ENCODE measurements at places on chromosomes 3 and 15.

DNA sequence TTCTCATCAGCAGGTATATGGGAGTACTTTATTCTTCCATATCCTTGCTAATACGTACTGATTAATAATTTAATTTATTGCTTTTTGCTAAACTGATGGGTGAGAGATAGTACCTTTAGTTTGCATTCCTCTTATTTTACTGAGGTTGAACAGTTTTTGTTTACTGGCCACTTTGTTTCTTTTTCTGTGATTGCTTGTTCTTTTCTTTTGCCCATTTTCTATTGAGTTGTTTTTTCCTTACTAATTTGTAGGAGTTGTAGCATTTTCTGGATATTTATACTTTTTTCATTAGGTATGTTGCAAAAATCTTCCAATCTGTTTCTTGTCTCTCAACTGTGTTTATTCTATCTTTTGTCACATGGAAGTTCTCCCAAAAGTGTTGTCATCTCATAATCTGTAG, 4.8 kb downstream of the PDCD6IP start:
- no peak for DNase-seq

DNA sequence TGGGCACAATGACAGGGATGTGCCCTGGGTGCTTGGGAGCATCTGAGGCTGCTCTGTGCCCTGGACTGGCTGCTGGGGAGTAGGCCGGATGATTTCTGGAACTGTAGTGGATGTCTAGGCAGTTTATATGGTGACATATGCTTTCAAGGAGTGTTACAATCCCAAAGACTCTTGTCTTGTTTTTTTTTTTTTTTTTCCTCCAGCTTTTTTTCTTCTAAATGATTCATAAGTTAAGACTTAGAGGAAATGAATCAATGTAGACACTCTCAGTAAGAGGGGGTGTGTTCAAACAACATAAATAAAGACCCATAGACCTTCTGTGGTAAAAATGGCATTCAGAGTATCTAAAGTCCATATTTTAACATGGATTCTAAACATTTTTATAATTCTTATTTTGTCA, 706.1 kb upstream of the GOLIM4 start:
- peak; percentile 56 for DNase-seq

GRCh38 chr3:40387895-40388254, 891 bp downstream of the ENTPD3 start:
- no peak for DNase-seq

- no peak for DNase-seq
These were observed 65.8 kb downstream of the IQSEC1 start for GRCh38 chr3:13007251-13007941.

DNA sequence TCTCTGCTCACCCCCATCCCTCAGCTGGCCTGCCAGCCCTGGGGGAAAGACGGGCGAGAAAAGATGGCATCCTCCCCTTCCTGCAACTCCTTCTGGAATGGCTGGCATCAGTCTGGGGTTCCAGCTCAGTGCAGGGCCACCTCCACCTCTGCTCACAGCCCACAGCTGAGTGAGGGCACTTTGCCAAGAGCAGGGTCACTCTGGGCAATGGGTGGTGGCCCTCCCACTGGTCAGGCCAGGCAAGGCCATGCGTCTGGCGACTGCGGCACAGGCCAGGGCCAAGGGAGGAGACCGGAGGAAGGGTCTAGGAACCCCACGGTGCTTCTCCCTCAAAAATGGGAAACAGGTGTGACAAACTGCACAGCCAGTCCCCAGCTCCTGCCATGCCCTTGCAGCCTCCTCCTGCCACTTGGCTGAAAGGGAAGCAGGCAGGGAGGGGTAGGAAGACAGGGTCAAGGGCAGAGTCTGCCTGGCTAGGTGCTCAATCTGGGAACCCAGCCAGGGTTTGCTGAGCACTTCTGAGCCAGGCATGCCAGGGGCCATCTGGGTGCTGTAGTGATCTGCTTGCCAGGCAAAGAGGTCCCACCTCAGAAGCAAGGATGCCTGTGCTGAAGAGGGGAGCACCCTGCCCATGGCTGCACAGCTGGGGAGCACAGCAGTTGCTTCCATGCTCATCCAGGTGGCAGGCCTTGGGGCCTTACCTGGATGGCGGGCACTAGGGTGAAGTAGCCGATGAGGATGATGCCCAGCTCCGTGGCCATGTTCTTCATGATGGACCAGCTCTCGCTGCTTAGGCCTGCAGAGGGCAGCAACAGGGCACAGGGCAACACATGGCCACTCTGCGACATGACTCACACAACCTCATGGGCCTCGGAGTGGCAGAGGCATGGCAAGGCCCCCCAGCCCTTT, 41.2 kb downstream of the PTPN23 start:
- peak; percentile 42 for DNase-seq

DNA sequence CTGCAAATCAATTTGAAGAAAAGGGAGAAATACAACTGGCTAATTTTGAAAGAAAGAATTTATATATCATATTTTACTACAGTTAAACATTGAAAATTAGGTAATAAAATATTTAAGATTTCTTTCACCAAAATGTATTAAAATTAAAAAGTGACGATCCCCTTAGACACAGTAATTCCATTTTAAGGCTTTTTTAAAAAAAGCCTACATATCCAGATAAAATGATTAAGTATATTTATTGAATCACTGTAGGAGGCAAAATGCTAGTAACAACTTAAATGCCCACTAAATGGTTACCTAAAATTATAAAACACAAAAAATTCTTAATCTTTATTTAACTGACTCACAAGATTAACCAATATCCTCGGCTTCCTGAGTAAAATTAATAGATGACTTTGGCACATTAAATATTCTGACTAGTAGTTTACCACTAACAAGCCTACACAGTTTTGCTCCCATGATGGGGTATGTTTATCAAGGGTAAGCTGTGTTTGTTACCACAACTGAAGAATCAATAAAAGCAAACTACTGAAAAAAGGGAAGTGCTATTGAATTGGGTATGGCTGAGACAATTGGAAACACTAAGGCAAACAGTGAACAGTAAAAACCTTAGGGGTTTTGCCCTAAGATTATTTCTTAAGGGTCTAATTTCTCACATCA, 28.4 kb downstream of the ANKRD28 start:
- DNase-seq: no peak

DNA sequence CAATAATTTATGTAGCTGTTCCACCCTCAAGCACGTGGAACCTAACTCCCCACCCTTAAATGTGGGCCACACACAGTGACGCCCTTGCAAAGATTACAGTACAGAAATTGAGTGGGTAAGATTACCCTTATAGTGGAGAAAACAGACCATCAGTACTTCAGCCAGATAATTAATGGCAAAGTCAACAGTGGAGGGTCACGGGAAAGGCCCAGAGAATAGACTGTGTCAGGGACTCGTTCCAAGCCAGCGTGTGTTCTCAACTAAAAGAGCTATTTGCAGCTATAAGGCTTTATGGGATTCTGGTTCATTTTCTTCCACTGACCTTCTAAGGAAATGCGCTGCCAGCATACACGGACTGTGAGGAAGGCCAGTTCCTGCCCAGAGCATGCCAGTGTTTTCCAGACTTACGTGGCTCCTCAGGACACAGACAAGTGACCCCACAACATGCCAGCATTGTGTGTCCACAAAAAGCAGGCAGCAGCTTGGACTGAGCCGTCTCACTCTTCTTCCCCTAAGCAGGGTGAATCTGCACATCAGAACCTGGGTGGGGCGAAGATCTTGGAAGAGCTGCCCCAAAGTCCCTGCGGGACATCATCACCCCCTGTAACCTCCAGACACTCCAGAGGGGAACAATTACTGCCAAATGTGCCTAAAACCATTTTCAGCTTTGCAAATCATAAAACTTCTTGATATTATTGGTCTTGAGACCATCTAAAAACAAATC, 428.5 kb downstream of the OCA2 start:
- DNase-seq: no peak

DNA sequence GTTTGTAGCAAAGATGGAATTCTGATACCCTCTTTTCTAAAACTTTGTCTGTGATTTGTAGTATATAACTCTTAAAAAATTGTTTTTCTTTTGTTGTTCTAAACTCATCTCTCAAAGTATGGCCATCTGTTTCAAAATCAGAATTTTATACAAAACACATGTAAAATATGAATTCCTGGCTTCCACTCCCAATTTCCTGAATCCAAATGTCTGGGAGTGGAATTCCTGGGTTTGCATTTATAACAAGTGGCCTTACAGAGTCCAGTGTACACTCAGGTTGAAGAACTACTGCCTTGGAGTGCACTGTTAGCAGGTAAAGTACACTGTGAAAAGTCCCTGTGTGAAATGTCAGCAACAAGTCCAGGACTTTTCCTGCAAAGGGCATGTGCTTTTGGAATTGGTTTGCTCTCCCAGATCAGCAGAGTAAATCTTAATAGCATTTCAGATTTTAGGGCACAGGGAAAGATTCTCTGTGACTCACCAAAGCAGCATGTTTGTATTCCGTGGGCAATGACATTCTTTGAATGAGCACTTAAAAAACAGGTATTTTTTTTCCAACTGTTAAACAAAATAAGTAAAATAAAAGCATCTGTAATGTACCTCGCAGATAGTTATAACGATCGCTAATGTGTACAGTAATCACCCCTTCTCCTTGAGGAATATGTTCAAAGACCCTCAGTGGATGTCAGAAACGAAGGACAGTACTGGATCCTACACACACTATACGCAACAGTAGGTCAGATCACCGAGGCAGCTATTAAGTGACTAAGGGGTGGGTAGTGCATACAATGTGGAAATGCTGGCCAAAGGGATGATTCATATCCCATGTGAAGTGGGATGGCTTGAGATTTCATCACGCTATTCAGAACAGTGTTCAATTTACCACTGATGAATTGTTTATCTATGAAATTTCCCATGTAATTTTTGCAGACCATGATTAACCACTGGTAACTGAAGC, 2.0 kb upstream of the CLDN16 start:
- DNase-seq: peak; percentile 96

GRCh38 chr3:182521339-182521738, 272.0 kb upstream of the ATP11B start:
- no peak for DNase-seq

GRCh38 chr3:14154276-14154675, 24.1 kb downstream of the XPC start:
- DNase-seq: no peak

GRCh38 chr3:28308196-28308595, 40.3 kb upstream of the ZCWPW2 start:
- no peak for DNase-seq

GRCh38 chr3:170746175-170746942, 123.6 kb downstream of the RPL22L1 start:
- DNase-seq: no peak

- no peak for DNase-seq
These were observed 198.2 kb upstream of the LMCD1 start for GRCh38 chr3:8303466-8303865.

DNA sequence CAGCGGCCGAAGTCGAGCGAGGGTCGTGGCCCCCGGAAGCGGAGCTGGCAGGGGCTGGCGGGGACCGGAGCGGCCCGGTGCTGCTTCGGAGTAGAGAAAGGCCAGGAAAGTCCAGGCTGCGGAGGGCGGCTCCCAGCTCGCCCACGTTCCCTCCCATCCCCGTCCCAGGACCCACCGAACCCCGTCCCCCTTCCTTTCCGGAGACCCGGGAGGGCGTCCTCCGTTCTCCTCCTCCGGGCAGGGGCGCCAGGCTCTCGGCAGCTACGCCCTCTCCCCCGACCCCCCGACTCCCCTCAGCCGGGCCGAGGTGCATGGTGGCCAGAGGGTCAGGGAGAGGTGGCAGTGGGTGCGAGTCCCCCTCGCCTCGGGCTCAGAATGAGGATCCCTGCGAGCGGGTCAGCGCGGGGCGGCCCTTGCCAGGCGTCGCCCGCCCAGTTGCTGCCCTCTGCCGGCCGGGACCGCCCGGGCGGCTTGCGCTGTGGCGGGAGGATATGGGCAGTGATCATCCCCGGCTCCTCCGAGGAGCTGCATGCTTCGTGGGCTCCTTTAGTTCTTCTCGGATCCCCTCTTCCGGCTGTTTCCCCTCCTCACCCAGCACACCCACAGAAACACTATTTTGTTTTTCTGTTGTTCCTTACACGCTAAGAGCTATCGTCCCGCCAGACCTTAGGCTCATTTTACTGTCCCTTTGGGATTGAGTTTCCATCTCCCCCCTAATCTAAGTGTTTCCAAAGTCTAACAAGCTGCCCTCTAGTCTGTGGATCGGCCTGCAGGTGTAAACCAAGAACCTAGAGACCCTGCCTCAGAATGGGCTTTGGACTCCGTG, 744 bp upstream of the ALDH1A2 start:
- DNase-seq: peak; percentile 43

DNA sequence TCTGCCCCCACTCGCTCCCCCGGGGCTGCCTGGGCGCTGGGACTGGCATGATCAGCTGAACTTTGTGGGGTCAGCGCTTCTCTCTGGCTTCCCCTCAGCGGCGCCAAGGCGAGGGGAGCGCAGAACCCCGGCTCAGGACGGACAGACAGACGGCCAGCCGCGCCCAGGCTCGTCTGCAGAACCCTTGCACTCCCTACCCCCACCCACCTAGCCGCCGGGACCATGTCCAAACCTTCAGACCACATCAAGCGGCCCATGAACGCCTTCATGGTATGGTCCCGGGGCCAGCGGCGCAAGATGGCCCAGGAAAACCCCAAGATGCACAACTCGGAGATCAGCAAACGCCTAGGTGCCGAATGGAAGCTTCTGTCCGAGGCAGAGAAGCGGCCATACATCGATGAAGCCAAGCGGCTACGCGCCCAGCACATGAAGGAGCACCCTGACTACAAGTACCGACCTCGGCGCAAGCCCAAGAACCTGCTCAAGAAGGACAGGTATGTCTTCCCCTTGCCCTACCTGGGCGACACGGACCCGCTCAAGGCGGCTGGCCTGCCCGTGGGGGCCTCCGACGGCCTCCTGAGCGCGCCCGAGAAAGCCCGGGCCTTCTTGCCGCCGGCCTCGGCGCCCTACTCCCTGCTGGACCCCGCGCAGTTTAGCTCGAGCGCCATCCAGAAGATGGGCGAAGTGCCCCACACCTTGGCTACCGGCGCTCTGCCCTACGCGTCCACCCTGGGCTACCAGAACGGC, 621 bp downstream of the SOX14 start:
- no peak for DNase-seq

DNA sequence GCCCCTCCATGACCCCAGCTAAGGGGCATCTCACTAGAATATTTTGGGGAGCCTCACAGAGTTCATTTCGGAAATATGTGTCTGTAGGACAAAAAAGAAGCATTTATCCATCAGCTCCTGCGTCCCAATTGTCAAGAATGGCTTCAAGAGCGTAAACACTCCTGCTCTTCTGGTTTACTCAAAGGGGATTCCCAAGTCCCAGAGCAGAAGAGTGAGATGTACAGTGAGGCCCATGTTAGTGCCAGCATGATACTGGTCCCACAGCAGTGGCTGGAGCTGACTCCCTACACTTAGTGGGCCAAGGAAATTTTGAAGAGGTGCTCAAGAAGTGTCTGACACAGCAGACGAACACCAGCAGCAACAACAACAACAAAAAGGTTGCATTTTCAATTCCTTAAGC, 34.9 kb upstream of the ARL8B start:
- DNase-seq: no peak

DNA sequence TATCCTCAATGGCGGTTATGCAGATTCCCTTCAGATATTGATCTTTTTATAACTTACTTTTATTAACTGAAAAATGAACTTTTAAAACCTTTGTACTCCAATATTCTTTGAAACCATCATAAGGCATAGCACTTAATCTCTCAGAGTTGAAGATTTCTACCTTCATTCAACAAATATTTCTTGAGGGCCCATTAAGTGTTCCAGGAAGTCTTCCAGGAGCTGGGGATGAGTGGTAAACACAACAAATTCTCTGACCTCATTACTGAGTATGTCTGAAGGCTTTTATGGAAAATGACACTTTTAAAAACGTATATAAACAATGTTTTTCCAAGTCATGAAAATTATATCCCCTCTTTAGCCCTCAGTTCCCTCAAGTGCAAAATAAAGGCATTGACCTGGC, 575.3 kb upstream of the IL12A start:
- DNase-seq: no peak
